ENCODE measurements at places on chromosomes 2 and 18.

DNA sequence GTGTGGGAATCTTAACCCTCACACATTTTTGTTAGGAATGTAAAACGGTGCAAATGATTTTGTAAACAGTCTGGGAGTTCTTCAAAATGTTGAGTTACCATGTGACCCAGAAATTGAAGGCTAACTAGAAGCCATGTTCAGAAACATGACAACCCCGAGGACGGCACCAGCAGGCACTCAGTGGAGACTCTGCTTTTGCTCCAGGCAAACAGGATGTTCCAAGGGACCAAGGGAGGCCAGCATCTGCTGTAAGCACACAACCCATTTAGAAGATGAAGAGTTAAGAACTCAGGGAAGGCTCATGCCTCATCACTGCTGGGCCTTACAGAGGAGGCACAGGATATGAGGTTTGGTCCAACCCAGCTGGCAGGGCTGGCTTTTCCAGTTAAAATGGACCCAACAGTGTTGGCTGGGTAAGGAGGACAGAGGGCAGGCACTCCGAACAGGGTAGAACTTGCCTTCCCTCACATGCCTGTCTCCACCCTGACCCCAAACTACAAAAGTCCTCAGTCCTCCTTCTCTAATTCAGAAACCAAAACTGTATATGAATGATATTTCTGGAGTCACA, 23.6 kb downstream of the PARD6G start:
- no peak overlapping the region for H3K27ac ChIP-seq
- H3K4me3 ChIP-seq, result no peak overlapping the region
- no peak for DNase-seq
- no peaks in the 10 kb centered on the region for H3K27me3 ChIP-seq

DNA sequence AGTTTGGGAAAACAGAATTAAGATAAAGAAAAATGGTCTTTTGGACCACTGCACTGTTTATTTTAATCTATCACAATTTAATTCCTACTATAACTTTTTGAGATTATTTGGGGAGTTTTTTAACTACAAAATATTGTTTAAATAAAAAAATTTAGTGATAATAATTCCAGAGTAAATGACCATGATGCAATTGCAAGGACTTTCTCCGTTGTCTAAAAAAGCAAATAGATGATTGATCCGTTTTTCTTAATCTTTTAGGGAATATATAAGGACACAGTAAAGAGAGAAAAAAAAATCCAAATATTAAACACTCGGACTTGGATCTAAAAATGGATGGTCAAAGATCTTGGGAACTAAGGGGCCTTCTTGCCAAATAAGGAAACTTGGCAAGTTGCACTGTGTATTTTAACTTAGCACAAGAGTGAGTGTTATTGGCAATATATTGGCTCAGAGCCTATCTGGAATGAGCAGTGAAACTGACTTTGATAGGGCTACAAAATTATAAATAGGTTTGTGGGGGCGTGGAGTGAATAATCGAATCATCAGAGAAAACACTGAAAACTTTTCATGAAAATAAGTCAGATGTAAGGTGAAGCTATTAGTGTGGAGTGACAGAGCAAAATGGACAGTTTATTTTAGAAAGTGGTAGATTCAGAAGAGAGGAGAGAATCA, 2.0 kb downstream of the MAP3K20 start:
- peak overlapping the region; percentile 78 for H3K4me3 ChIP-seq
- H3K27ac ChIP-seq, result peak overlapping the region; percentile 97
- peaks cover 8% of the 10 kb centered on the region for H3K4me1 ChIP-seq
- H3K27me3 ChIP-seq, result no peaks in the 10 kb centered on the region

- H3K27ac ChIP-seq, result no peak overlapping the region
- no peak overlapping the region for H3K4me3 ChIP-seq
- peaks cover 2% of the 10 kb centered on the region for H3K27me3 ChIP-seq
These were observed 241.9 kb downstream of the BCL11A start for GRCh38 chr2:60311524-60311923.

GRCh38 chr2:200300638-200301314, 5.7 kb upstream of the SPATS2L start:
- peaks cover 14% of the 10 kb centered on the region for H3K4me1 ChIP-seq
- no peak for DNase-seq
- no peak overlapping the region for H3K27ac ChIP-seq
- H3K4me3 ChIP-seq, result no peak overlapping the region
- H3K27me3 ChIP-seq, result no peaks in the 10 kb centered on the region

GRCh38 chr2:178296394-178297090, 102.2 kb downstream of the OSBPL6 start:
- no peaks in the 10 kb centered on the region for H3K27me3 ChIP-seq
- no peaks in the 10 kb centered on the region for H3K36me3 ChIP-seq
- no peak for DNase-seq

Measured in muscle of leg (tissue), 16 donors.